Camera-type eye (tissue), 1 donor: ENCODE measurements at places on chromosomes 7 and 10. TPM values are rescaled to one million over a fixed set of nuclear protein-coding genes. Genes with fewer than 3 reads are reported as not detected.

ZWINT gene
- 16.4 TPM for total RNA-seq

GRB10 gene
- 70.8 TPM for total RNA-seq

TMEM176B gene
- total RNA-seq = 30.5 TPM

CADPS2 gene
- total RNA-seq = 29.2 TPM

AKR1C2 gene
- 10.4 TPM for total RNA-seq

MSMB gene
- not detected for total RNA-seq

FKBP9 gene
- total RNA-seq = 134 TPM

SBDS gene
- 81.7 TPM for total RNA-seq
